ENCODE measurements at places on chromosomes 16 and 17.
A peak's percentile ranks its signal among the peaks of the same experiment; 100 is the strongest.

GRCh38 chr16:79089735-79090284 is 510.7 kb downstream of the MAF start:
- peak; percentile 59 for DNase-seq

DNA sequence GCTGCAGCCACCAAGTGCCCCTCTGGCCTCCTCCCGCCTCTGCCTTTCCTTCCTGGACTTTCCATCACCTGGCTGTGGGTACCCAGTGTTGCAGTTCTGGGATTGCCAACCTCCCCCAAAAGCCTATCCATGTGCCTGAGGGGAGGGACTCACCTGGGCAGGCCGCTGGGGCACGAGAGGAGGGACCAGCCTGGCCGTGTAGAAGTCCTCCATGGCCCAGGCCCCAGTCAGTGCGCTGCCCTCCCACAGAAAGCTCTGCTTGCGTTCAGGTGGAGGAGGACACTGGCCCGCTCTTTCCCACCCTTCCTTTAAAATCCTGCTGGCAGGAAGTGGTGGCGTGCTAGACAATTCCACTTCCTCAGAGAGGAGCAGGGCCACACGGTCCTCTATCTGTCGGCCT is 14.2 kb downstream of the SLX4 start:
- no peak for DNase-seq

GRCh38 chr17:78375401-78376151 is 2.9 kb upstream of the PGS1 start:
- DNase-seq: no peak

- no peak for DNase-seq
These were observed 338.7 kb downstream of the GRIN2A start for GRCh38 chr16:9843424-9844018.

GRCh38 chr17:83186751-83187421 is 107.5 kb downstream of the METRNL start:
- no peak for DNase-seq

All from stimulated activated CD4-positive, alpha-beta T cell treated with anti-CD3 and anti-CD28 coated beads, Interleukin-4, amount 100 ng/mL, for 48 hours (primary cell).